Skeletal muscle cell (primary cell): ENCODE measurements at places on chromosomes 12 and 14.

GRCh38 chr14:70827752-70828151, 18.4 kb upstream of the MAP3K9 start:
- no peak for DNase-seq

DNA sequence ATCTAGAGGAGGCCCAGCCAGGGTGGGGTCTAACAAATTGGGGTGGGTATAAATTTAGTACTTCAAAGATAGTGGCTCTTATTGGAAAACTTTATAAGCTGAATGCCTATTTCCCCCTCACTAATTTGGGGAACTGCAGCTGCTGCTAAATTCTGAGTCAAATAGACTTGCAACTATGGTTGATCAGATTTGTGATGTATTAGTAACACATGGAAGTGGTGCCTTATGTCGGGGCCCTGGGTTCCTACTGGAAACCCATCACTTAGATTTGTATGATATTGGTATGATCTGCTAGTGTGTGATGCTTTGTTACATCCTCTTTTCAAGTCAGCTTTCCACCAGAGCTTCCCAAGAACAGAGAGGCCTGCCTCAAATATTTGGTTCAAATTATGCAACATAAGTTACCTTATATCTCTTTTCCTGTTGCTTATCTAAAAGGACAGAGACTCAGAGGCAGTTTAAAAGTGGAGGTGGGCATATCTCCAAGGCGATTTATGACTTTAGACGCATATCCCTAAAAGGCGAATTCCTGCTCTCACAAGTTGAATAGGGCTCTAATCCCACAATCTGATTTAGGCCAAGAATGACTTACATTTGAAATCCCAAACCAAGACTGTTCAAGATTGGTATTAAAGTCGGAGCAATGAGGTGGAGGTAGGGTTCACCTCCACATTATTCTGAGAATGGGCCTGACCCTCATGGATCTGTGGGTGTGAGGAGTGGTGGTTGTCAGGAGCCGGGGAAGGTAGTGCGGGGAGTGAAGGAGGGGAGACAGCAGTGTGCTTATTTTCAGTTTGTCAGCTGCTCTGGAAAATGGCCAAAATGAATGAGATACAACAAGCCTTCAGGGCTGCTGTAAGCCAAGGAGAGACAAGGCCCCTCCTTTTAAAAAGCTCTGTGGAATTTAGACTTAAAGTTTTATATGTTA, 425.8 kb downstream of the RAD51B start:
- no peak for DNase-seq

- DNase-seq = no peak
These were observed 108.4 kb downstream of the BRMS1L start for GRCh38 chr14:35934499-35934898.

DNA sequence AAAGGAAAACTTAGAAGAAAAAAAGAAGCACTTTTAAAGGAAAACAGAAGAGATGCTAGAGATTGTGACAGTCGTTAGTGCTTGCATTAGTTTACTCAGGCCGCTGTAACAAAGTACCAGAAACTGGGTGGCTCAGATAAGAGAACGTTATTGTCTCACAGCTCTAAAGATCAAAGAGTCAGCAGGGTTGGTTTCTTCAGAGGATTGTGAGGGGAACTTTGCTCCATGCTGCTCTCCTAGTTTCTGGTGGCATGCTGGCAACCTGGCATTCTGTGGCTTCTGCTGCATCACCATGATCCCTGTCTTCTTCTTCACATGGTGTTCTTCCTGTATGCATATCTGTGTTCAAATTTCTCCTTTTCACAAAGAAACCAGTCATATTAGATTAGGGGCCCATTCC, 119.4 kb upstream of the PLEKHA5 start:
- no peak for DNase-seq

DNA sequence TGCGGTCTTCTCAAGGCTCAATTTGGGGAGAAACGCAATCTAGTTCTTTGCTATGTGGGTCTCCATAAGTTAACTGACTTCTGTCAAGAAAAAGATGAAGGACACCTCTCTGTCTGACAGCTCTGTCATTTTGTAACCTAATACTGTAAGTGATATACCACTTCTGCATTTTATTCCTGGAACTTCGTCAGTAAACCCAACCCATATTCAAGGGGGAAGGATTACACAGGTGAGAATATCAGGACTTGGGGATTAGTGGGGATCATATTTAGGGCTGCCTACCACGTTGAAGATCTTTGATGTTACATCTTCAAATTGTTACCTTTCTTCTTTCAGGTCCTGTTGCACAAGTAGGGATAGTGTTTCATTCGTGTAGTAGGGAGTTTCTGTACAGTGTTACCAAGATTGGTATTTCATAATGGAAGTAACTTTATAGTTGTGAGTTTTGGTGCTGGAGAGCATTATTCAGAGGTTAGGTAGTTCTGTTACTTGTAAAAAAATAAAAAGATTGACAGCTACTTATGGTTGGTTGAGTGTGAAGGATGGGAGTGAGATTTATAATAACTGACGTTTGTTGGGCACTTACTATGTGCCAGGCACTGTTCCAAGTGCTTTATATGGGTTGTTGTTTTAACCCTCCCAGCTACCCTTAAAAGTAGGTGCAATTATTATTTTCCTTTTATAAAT, 1.6 kb downstream of the TMEM260 start:
- DNase-seq = no peak

DNA sequence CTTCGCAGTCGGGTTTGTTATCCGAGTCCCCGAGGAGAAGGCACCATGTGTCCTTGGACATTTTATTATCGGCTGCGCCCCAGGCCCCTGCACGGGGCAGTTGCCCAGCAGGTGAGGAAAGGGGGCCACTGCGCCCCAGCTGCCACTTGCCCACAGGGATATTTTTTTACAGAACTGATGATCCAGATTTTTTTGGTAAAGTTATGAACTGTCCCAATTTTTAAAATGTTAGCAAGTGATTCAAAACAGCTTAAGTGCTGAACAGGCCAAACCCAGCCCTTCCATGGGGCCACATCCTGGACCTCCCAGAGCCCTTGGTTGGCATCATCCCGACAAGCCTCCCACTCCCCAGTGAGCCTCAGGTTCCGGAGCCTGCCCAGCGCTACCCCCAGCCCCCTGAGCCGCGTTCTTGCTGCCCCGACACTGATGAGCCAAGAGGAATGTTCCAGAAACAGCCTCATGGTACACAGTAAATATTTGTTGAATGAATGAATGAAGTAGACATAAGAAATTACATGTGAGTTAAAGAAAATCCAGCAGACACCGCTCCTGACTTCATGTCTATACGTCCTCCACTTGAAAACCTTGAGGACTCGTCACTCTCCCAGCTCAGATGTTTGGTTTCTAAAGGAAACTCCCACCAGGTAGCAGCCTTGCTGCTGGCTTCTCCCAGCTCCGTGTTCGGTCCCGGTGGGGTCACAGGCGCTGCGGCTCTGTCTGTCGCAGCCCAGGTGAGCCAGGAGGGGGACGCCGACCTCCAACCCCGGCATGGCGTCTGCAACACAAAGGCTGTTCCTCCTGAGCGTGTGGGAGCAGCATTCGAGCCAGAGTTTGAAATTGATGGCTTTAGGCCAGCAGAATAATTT, 88.5 kb downstream of the ADGRD1 start:
- no peak for DNase-seq

DNA sequence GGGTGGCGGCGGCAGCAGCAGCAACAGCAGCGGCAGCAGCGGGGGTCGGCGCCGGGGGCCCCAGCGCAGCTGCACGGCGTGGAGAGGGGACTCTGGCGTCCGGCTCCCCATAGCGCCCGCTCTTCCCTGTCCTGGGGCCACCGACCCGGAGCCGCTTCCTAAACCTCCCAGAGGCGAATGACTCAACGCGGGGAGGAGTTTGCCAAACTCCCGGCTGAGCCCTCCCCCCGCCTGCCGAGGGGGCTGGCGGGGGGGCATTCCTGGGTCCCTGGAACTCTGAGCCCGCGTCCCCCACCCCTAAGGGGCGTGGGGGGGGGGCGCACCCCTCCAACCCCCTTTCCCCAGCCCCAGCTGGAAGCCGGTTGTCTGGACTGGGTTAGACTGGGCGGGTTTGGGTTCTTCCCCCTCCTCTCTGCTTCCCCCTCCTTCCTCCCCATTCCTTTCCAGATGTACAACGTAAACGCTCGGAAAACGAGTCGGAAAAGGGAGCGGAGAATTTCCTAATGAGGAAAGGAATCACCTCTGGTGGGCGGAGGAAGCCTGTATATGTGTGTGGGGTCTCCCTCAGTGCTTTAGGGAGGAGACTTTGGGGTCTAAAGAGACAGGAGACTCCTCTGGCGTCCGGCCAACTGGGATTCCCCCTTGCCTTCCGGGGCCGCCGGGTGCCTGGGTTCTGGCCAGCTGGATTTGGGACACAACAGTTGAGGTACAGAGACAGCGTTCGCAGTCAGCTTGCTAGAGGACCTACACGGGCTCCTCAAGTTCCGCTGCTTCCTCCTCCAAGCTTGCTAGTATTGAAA, at the start of gene ITGA5:
ITGA5 (minus strand) TSS at position 179 of the 800 bp plus-strand sequence; CDS start at position 111, 68 bp downstream.
- no peak for DNase-seq

DNA sequence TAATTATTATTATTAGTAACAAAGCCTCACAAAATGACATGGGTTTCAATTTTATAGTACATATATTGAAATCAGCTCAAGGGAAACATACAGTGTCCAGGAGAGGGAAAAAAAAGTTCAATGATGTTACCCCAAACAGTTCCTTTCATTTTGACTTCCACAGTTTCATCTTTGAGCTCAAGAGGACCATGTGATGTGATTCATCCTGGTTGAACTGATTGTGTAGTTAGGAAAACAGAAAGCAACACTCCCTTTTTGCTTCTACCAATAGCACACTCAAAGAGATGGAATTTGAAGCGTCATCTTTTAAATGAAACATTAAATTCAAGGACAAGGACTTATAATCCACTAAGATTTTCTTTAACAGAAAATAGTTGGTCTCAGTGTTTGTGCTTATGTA, 461.0 kb downstream of the FOXG1 start:
- DNase-seq = no peak

GRCh38 chr12:105343836-105344235, 13.3 kb downstream of the C12orf75 start:
- DNase-seq = no peak

- peak; percentile 46 for DNase-seq
These were observed 780 bp downstream of the TBC1D15 start for GRCh38 chr12:71840231-71840847.

DNA sequence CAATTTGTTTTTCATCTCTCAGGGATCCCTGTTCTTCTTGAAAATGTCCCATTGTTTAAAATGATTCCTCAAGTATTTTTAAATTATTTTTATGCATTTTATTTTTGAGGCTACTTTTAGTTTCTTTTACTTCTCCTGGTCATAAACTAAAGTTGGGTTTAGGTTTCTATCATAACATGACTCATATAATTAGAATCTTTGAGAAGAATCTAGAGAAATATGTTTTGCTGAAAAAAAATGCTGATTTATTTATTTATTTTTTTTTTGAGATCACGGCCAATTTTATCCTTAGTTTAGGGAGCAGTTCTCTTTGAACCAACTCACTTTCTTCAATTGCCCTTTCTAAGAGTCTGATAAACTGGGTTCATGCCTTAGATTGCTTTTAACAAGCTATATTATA, 1157.1 kb downstream of the BCL11B start:
- no peak for DNase-seq

DNA sequence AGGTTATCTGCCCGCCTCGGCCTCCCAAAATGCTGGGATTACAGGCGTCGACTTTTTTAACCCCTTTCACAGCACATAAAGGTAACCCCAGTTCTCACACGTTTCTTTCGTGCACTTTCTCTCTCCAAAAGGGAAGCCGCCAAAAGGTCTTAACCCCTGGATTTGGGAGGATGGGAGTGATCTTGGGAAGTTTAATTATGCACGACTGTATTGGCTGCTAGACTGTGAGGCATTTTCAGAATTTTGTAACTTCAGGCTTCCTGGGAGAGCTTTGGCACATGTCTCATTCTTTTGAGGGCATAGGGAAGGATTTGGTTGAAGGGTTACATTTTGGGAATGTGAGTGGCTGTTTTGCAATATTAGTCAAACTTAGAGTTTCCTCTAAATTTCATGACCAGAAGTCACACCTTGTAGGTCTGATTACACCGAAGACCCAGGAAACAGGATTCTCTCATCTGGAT, 1.4 kb upstream of the SMARCC2 start:
- DNase-seq = no peak

DNA sequence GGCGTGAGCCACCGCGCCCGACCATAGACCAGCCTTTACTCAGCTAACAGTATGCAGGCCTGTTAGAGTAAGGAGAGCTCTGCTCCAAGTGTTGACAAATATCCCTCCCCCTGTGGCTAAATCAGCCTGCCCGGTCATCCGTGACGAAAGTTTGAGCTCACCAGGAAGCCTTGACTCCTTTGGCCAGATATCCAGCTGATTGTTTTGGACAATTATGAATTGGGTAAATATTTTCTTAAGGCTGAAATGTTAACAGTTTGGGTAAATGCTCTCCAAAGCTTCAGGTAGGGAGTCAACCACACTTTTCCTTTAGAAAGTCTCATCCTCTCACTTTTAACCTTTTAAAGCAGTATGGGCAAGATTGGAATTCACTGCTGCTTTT, 157.9 kb downstream of the PAWR start:
- DNase-seq = no peak

- DNase-seq = no peak
These were observed 4.5 kb downstream of the GYS2 start for GRCh38 chr12:21600196-21600595.
